ENCODE measurements at places on chromosomes 6 and 20.
A peak's percentile ranks its signal among the peaks of the same experiment; 100 is the strongest.

GRCh38 chr20:6708010-6708409 is 59.5 kb upstream of the BMP2 start:
- DNase-seq: no peak

GRCh38 chr20:20747298-20747697 is 34.9 kb upstream of the RALGAPA2 start:
- DNase-seq: no peak

GRCh38 chr20:47141350-47141921 is 215.1 kb downstream of the ZMYND8 start:
- no peak for DNase-seq

GRCh38 chr6:145070791-145071190 is 664.5 kb downstream of the EPM2A start:
- DNase-seq: no peak

- peak; percentile 7 for DNase-seq
Measured at GRCh38 chr20:9233804-9234203, 164.9 kb downstream of the PLCB4 start.

- no peak for DNase-seq
Measured at GRCh38 chr6:81144346-81144745, 608.1 kb downstream of the TENT5A start.

GRCh38 chr20:19991854-19992253 is 25.3 kb upstream of the NAA20 start:
- no peak for DNase-seq

DNA sequence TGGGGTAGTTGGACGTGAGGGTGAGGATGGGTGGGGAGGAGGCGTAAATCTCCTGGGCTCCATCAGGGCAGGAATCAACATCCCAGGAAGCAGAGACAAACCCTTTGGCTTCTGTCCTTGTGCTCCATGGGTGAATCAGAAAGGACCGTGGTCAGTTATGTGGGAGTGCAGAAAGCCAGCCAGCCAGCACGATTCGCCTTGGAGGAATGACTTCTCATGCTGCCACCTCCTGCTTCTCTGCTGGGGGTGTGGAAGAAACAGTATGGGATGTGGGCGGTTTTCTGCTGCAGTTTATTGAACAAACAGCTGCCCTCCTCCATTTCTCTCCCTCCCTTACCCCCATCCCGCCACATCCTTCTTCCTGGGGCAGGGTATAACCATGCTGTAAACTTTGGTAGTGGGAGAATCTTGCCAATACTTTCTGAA is 214.5 kb downstream of the SOX4 start:
- no peak for DNase-seq

GRCh38 chr6:35569011-35569461 is 56.3 kb upstream of the TULP1 start:
- no peak for DNase-seq

DNA sequence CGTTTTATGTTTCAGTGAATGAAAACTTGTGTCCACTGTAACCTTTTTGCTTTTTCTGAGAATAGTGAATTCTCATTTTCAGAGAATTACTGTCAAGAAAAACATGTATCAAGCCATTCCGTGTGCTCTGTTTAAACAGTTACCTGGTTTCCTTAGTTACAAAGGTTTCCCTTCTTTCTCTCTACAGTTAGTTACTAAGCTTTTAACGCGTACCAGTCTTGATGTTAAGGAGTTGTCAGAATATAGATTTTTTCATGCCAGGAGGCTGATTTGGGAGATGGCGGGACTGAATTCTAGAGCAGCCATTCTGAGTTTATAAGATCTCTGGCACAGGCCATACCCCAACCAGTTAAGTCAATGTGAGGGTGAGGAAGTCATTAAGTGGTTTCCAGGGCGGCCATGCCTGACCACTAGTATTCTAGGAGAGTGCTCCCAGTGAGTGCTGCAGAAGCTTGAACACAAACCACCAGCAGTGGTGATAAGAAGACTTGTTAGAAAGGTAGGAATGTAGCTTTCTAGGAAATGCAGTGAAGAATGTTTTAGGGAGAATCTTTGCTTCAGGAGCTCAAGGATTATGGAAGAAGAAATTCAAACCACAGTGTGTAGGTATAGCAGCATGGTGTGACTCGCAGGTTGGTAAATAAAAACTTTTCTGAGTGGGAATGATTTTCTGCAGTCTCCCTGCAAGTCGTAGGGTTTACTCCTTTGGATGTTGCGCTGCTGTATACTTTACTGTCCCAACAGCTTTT is 112.9 kb downstream of the JARID2 start:
- no peak for DNase-seq

DNA sequence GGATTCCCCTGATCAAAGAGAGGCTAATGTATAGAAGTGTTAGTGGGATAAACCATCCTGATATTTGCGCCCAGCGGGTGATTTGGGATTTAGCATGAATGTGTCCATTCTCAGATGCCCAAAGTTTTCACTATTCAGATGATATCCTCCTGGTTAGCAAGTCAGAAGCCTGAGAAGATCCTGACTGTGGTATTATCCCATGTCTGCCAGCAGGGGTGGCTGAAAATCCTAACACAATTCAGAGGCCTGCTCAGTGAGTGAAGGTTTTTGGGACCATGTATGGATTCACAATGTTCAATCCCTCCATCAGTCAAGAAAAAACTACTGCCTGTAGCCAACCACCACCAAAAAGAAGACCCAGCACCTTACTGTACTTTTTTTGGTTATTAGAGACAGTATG is 34.1 kb upstream of the SPACA1 start:
- no peak for DNase-seq

GRCh38 chr6:31935021-31935420 is 7.5 kb downstream of the C2 start:
- DNase-seq: no peak

DNA sequence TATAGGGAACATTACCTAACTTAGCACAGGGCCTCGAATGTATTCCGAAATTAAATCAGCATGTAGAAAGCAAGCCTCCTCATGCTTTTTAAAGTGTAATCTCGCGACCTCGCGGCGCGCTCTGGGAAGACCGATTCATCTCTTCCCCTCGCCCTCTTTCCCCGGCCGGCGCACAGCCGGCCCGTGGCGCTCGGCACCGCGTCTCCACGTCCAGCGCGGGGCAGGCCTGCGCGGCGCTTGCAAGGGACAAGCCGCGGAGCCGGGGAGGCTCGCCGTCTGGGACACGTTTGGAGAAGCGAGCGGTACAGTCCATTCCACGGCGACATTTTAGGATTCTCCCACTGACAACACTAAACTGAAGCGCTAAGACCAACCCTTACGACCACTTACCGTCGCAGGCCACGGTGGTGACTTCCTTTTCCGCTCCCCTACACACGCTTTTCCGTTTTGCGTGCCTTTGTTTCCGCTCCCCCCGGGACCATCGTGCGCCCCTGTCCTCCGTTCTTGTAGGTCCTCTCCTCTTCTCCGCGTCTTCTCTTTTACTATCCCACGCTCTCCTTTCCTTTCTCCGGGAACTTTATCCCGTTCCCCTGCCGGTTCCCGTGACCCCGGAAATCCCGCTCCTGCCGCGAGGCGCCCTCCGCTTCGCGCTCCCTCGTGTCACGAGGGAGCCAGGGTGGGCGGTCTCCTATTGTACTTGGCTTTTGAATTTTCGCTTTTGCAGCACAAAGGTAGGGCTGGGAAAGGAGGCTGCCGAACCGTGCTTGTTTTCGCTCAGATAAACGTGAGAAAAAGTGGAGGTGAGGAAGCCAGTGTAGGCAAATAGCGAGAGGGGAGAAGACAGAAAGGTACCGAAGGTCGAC is at the start of gene ECHDC1:
Gene ECHDC1 (minus strand): TSS at position 664 of the 863 bp plus-strand sequence. CDS start 12,581 bp downstream, outside the sequence.
- DNase-seq: no peak

DNA sequence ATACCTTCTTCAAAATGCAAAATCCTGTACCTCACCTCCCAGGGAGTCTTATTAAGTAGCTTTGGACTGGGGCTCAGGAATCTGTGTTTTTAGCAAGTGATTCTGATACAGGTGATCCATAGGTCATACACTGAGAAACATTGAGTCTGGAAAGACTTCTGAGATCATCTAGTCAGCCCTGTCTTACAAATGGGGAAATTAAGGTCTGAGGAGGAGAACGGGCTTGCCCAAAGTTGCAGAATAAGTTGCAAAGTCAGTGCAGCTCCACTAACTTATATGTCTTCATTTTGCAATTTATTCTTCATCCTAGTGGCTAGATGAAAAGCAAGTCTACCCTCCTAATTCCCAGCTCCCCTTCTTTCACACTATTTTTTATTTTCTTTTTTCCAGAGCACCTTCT is 28.9 kb downstream of the KCNS1 start:
- DNase-seq: no peak

DNA sequence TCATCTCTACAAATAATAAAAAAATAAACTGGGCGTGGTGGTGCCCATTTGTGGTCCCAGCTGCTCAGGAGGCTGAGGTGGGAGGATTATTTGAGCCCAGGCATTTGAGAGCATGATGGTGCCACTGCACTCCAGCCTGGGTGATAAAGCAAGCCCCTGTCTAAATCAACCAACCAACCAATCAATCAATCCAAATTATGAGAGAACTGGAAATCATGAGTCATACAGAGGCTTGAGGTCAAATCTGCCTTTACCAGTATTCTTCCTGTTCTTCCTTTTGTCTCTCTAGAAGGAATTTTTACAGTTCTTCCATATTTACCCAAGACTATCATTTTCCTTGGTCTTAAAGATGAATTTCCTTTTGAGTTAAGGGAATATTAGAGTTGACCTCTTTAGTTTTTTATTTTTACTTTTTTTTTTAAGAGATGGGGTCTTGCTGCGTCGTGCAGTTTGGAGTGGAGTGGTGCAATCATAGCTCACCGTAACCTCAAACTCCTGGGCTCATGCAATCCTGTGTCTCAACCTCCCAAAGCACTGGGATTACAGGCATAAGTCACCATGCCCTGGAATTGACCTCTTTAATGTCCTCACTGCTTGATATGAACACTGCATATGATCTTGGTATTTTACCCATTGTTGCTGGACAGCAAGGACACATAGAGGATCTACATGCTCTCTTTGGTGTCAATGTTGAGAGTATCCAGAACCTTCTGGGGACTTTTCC is 44.1 kb upstream of the TXNDC5 start:
- DNase-seq: no peak

DNA sequence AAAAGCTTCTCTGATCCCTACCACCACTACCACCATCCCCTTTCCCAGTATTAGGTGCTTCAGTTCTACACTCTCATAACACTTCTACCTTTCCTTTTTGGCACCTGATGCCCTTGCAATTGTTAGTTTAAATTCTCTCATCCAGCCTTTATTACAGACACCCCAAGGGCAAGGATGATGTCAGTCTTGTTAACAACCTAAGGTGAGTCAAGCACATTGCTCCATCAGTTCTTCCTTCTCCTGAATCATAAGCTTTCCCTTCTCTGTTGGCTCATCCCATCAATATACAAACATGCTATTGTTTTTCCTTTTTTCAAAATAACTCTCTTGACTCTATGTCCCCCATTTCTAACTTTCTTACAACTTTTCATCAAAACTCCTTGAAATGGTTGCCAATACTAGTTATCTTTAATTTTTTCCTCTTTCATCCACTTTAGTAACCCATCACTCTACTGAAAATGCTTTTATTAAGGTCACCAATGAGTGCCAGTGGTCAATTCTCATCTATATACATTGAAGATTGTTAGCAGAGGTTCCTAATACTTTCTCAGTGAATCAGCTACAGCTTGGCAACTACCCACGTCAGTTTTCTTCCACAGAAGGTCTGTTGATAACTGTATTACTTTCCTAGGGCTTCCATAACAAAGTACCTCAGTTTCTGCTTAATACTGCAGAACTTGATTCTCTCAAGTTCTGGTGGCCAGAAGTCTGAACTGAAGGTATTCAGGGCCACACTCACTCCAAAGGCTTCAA is 97.1 kb upstream of the FLRT3 start:
- no peak for DNase-seq

DNA sequence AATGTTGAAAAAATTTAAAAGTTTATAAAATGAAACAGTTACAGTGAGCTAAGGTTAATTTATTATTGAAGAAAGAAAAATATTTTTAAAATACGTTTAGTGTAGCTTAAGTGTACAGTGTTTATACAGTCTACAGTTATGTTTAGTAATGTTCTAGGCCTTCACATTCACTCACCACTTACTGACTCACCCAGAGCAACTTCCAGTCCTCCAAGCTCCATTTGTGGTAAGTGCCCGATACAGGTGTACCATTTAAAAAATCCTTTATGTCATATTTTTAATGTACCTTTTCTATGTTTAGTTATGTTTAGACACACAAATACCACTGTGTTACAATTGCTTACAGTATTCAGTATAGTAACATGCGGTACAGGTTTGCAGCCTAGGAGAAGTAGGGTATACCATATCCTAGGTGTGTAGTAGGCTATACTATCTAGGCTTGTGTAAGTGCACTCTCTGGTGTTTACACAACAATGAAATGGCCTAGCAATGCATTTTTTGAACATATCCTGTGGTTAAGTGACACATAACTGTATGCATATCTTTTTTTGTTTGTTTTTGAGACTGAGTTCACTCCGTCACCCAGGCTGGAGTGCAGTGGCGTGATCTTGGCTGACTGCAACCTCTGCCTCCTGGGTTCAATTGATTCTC is 26.3 kb downstream of the FLRT3 start:
- DNase-seq: no peak

DNA sequence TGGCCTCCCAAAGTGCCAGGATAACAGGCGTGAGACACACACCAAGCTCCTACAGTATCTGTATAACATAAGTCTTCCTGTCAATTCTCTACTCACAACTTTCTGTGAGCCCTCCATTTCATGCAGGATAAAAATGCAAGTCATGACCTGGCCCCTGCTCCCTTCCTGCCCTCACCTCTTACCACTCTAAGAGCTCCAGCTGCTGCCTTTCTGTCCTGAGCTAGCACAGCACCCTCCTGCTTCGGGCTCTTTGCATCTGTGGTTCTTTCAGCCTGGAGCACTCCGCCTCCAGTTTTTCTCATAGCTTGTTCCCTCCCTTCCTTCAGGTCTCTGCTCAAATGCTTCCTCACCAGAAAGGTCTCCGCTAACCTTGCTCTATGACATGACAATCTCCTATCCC is 23.7 kb upstream of the TRPC4AP start:
- no peak for DNase-seq

- DNase-seq: no peak
Measured at GRCh38 chr6:35713006-35713767, 23.6 kb upstream of the ARMC12 start.

GRCh38 chr6:73511796-73512195 is 9.0 kb downstream of the EEF1A1 start:
- no peak for DNase-seq

GRCh38 chr20:33835615-33836172 is 24.5 kb downstream of the CHMP4B start:
- DNase-seq: no peak

- peak; percentile 61 for DNase-seq
Measured at GRCh38 chr20:36824142-36824940, 50.8 kb upstream of the DSN1 start.
